ENCODE measurements at places on chromosomes 3 and 15. TPM values are rescaled to one million over a fixed set of nuclear protein-coding genes. Genes with fewer than 3 reads are reported as not detected.

RGMA gene
- total RNA-seq, result 26.2 TPM

LRRC31 gene
- total RNA-seq, result not detected

FEZF2 gene
- total RNA-seq, result not detected

TPRG1 gene
- total RNA-seq, result 3.0 TPM

SLC9C1 gene
- total RNA-seq, result not detected

MEIS2 gene
- total RNA-seq, result 28.3 TPM

FBXO40 gene
- total RNA-seq, result 0.08 TPM

FGF12 gene
- not detected for total RNA-seq

CD96 gene
- total RNA-seq, result 0.23 TPM

CILP gene
- 0.22 TPM for total RNA-seq

CORO2B gene
- total RNA-seq, result 79.4 TPM

NEK11 gene
- 7.5 TPM for total RNA-seq

RCCD1 gene
- total RNA-seq, result 14.2 TPM

SLC2A2 gene
- total RNA-seq, result not detected

Measured in chondrocyte (in vitro differentiated cells).